NCI-H1694 treated with DMSO at 0.1 percent for 48 hours (cell line): ENCODE measurements at places on chromosomes 7 and 10.

- DNase-seq: no peak
Measured at GRCh38 chr7:81704595-81704994, 65.3 kb downstream of the HGF start.

GRCh38 chr7:123612024-123612423, 10.4 kb downstream of the ASB15 start:
- DNase-seq: no peak

- no peak for DNase-seq
Measured at GRCh38 chr7:158296798-158297104, 290.9 kb downstream of the PTPRN2 start.

GRCh38 chr7:88200789-88201188, 19.0 kb downstream of the SRI start:
- DNase-seq: peak; percentile 78

GRCh38 chr10:130636313-130636930, 500.2 kb downstream of the GLRX3 start:
- DNase-seq: no peak

- DNase-seq: no peak
Measured at GRCh38 chr10:27104919-27105318, 4.6 kb upstream of the ANKRD26 start.

DNA sequence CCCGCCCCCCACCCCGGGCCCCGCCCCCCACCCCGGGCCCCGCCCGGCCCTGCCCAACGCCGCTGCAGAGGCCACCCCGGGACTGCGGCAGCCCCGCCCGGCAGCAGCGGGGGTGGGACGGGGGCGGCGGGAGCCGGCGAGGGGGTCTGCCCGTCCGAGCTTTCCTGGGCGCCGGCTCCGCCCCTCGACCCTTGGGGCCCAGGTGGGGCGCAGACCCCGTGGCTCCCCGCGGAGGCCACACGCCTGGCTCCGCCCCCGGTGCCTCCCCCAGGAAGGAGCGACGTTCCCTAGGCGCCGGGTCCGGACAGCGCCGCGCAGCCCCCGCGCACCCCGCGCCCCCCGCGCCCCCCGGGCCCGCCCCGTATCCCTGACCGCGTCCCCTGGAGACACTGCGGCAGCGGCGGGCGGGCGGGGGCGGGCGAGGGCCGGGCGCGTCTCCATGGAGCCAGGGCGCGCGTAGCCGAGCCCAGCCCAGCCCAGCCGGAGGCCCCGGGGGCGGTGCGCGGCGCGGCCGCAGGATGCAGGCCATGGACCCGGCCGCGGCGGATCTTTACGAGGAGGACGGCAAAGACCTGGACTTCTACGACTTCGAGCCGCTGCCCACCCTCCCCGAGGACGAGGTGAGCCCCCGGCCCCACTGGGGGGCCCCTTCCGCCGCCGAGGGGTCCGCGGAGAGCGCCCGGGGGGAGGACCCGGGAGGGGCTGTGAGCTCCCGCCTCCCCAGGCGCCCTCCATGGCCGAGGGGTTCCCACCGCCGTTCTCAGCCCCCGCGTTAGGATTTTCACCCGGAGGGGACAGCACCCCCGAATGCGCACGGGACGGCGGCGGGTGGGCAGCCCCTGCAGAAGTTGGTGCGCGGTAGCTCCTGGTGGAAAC, at the start of gene KNDC1:
KNDC1 (plus strand) TSS at position 270 of the 876 bp plus-strand sequence; CDS start at position 519, 249 bp downstream.
- DNase-seq: no peak
